GM20000 (cell line): ENCODE measurements at places on chromosomes 6 and 20.
A peak's percentile ranks its signal among the peaks of the same experiment; 100 is the strongest.

DNA sequence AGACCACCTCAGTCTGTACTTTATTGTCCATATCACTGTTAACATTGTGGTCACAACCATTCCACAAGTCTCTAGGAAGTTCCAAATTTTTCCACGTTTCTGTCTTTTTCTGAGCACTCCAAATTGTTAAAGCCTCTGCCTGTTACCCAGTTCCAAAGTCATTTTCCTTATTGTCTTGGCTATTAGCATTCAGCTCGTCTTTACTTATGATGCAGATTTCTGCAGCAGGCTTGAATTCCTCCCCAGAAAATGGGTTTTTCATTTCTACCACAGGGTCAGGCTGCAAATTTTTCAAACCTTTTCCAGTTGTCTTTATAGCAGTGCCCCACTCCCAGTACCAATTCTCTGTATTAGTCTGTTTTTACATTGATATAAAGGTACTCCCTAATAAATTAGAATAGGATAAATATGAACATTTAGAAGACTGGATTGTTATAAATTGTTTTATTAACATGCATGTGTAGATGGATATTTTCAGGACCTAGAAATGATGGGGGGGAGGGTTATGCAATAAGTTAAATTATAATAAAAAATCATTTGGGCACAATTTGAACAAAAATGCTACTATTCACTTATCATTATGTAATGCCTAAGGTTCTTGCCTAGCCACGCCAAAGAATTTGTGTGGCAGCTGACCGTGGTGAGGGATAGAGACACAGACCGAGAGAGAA is 595.3 kb upstream of the ADGRB3 start:
- no peak for DNase-seq

DNA sequence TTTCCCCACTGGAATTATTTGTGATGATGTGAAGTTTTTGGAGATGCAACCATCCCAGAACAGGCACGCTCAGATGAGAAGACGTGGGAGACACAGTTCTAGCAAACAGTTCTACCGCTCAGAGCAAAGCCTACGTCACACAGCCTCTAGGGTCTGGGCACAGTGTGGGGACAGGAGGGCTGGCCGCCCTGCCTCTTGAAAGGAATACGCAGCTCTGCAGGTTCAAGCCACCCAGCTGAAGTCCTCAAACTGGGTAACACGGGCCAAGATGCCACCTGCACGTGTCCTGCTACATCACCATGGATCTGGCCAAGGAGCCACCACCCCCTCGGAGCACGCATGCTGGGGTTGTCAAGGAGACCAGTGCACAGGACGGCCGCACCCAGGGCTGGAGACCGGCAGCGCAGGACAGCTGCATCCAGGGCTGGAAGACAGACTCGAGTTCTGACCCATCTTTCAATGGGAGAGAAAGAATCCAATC is 75.0 kb downstream of the NOL4L start:
- no peak for DNase-seq

GRCh38 chr6:83307849-83308248 is 114.7 kb downstream of the RWDD2A start:
- no peak for DNase-seq

DNA sequence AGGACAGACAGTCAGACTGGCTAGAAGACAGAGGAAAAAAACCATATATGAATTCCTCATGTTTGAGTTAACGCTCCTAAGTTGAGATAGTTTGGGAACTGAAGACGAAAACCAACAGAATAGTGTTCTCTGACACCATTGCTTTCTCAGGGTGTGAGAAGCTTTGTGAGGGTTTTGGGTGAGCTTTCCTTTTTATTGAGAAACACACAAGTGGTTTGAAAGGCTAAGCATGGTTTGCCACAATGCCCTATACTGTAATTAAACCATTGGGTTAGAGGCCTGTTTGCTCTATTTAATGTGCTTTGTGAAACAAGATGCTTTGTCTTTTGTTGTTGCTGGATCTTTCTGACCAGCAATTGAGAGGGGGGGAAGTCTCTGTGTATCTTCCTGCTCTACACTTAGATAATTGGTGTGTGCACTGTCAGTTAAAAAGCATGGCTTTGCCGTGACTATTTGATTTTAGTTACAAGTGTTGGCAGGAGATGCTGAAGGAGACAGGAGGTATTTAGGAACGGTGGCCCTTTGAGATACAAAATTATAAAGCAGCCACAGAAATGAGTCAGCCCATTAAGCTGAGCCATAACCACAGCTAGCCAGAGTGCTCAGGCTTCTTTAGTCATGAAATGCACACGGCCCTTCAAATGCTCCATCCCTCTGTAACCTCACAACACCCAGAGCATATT is 273.0 kb upstream of the PREP start:
- peak; percentile 8 for DNase-seq

DNA sequence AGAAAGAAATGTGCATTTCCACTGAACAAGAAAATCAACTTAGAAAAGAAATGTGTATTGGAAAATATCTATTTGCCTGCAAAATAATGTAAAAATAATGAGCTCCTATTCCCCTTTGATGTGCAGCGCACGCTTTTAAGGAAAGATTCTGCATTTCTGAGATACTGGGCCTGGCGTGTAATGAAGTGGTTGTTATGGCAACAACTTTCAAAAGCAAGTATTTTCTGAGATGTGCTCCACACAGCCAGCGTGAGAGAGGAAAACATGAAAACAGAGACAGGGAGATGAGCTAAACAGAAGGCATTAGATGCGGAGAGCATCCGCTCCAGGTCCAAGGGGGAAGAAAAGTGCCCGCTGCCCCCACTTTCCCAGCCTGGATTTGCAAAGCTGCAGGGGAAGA is 39.1 kb upstream of the GTSF1L start:
- no peak for DNase-seq

- no peak for DNase-seq
These were observed 6.2 kb downstream of the MYLIP start for GRCh38 chr6:16135066-16135465.
